SHP77 treated with DMSO at 0.1 percent for 48 hours (cell line): ENCODE measurements at places on chromosomes 4 and X.

GRCh38 chr4:150080337-150080736 lies 2.1 kb downstream of the DCLK2 start:
- no peak for DNase-seq

DNA sequence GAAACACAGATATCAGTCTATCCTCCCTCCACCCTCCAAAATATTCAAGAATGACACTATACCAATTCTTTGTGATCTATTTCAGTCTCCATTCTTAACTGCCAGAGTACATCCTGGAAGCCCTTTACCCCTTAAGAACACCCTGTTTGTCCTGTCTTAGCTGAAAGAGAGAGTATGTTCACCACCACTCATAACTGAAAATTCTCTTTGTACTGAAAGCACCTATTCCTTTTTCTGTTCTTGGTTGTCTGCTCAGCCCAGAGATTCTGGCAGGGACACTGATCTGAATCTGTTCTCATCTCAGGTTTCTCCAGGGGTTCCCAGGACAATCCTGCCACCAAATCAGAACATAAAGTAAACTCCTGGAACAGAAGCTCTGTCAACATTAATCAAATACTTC lies 25.4 kb upstream of the EREG start:
- DNase-seq, result no peak

DNA sequence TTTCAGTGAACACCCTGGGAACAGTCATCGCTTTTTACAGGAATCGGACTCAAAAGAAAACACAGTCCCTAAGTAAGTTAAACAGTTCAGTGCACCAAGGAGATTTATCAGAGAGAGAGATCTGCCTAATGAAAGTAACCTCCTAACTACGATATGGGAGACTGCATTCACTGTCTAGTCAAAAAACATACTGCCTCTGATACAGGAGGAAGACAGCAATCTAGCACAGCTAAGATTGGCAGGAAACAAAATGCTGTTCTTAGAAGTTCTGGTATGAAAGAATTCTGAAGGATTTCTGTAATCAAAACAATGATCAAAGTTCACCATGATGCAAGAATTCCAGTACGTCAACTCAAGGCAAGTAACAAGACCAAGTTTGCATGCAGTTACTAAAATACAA lies 92.8 kb downstream of the MAML3 start:
- DNase-seq, result no peak

- DNase-seq, result no peak
These were observed 22.9 kb upstream of the STPG2 start for GRCh38 chr4:98166025-98166730.

DNA sequence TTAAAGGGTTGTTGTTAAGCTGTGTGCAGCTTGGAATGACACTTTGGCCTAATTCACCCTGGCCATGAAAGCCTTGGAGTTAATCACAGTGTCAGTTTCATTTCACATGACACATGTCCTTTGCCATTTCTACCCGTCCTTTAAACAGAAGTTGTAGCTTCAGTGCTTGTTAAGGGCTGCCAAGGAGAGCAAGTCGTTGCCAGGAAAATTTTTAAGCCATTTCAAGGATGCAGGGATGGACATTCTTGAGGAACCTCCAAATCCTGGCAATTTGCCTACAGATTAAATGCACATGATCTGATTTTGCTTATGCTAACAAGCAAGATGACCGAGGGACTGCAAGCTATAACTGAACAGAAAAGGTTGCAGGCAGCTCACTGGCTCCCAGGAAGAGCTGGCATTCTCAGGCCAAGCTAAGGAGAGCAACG lies 40.5 kb downstream of the SETD7 start:
- no peak for DNase-seq

DNA sequence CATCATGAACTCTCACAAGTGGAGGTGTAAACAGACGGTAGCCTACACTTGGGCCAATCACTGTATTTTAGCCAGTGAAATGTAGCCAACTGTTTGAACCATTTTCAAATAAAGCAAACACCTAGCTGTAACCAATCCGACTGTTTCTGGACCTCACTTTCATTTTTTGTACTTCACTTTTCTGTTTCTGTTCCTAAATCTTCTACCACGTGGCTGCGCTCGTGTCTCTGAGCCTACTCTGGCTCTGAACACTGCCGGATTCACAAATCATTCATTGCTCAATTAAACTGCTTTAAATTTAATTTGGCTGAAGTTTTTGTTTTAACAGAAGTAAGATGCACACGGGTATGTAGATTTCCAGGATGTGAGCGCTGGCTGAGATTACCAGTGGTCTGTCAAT lies 319.1 kb downstream of the RAPGEF2 start:
- no peak for DNase-seq

DNA sequence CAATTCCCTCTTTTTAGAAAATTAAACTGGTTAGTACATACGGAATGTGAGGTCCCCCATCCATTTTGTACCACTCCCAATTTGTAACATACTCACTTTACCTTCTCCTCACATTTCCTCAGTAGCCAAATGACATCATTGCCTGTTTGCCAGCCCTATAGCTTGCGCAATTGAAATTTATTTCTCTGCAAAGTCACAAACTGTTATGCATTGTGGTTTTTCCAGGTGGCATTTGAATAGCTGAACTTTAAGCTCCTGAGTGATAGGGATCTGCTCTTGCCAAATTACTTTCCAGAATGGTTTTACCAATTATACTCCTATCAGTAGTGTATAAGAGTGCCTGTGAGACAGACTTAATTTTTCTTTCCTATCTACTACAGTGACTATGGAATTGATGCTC lies 7.7 kb downstream of the COL4A5 start:
- DNase-seq, result no peak

DNA sequence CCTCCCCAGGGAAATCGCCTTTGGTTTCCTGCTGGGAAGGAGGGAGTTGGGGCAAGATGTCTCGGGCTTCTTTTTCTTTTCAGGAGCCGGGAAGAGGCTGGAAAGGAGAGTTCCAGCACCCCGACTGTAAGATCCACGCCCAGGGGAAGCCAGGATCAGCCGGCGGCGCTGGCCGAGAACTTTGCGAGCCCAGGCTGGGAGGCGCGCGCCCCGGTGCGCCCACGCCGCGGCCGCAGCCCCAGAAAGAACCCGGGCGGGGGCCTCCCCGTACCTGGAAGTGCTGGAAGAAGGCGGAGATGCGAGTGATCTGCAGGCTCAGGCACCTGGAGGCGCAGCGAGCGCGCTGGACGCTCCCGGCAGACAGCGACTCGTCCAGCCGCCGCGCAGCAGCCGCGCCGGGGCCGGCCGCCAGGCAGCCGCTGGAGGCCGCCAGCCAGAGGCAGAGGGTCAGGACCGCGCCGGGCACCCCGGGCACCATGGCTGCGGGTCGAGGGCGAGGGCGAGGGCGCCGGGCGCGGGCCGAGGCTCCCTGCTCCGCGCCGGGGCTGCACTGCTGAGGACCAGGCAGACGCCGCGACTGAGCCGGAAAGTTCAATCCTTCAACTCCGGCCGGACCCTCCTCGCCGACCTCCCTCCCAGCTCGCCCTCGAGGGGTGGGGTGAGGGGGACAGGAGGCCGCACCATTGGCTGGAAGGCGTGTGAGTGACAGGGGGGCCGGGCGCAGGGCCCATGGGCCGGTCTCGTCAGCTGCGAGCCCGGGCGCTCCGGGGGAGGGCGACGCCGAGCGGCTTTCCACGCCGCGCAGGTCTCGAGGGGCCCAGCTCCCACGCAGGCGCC lies at the start of gene ANOS1:
Gene ANOS1 (minus strand): TSS at position 579 of the 837 bp plus-strand sequence. CDS start 101 bp downstream, at position 478.
- no peak for DNase-seq

GRCh38 chr4:20428436-20429160 lies 176.9 kb downstream of the SLIT2 start:
- no peak for DNase-seq
